ENCODE measurements at places on chromosomes 16 and 17. TPM values are rescaled to one million over a fixed set of nuclear protein-coding genes. Genes with fewer than 3 reads are reported as not detected.

Gene TBC1D3E
- total RNA-seq, result not detected

Gene GJD3
- total RNA-seq, result 0.41 TPM

Gene GLIS2
- 58.7 TPM for total RNA-seq

Gene TTYH2
- 1.6 TPM for total RNA-seq

Gene FA2H
- not detected for total RNA-seq

Gene SLC6A2
- total RNA-seq, result not detected

Gene PLD6
- 0.68 TPM for total RNA-seq

DNA sequence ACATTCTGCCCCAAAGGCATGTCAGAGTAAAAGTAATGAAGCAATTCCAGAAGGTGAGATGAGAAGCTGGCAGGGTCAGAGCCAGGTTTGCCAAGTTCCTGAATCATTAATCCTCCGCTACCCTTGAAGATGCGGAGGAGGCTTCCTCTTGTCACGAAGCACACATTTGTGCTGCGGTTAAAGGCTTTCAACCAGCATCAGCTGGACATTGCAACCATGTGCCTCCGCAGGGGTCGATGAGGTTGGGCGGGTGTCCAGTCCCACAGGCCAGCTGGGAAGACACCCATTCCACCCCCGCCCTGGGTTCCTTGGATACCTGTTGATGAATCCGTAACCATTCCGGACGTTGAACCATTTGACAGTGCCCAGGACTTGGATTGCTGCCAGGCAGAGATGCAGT lies 1.3 kb downstream of the YBX2 start:
- DNase-seq, result no peak

- no peak for DNase-seq
These were observed 9.4 kb upstream of the SOX9 start for GRCh38 chr17:72111336-72111923.

- peak; percentile 92 for DNase-seq
These were observed at the start of gene ZNF205 for GRCh38 chr16:3112058-3112880. Gene ZNF205 (plus strand): TSS chr16:3112586. CDS start chr16:3113431, 845 bp downstream.

- no peak for DNase-seq
These were observed 8.8 kb upstream of the NR1D1 start for GRCh38 chr17:40108970-40109824.

DNA sequence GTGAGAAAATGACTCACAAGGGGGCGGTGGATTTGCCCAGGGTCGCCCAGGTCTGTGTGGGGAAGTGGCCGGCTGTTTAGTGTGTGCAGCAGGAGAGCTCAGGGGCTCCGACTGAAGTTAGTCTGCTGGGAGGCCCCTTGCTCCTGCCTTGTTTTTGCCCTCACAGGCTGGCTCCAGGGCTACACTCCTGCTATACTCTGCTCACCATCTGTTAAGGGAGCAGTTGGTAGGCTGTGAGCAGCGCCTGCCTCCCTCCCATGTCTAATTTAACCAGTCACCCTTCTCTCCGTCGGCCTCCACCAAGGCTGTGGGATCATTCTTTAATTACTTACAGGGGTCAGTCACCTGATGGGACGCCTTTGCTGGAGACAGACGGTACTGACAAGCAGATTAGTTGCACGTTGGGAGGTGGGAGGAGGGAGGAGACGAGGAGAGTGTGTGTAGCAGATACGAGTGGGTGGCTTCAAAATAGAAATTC lies 35.5 kb downstream of the KSR1 start:
- no peak for DNase-seq

GRCh38 chr16:10862438-10862837 lies 14.6 kb upstream of the CIITA start:
- no peak for DNase-seq

DNA sequence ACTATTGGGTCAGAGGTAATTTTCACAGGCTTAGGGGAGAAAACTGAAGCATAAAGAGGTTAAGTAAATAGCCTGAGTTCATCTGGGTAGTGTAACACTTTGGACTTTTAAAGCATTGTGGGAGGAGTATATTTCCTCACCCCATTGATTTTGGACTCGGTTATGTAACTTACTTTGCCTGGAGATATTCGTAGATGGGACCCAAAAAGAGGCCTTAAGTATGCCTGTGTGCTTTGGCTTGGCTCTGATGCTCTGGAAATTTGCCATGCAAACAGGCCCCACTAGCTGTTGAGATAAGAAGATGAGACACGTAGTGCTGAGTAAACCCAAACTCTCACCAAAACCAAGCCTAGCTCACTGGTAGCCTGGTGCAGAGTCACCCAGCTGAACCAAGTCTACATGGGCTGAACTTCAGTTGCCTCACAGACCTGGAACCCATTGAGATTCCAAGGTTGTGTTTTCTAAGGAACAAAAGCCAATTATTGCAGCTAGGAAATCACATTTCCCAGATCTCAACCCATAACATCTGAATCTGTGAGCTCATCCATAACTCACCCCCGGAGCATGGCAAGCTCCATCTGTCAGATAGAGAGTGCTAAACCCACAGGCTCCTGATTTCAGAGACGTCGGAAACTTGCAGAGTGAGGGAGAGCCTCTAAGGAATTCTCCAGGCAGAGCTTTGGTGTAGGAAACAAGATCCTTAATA lies 536.0 kb upstream of the C16orf82 start:
- no peak for DNase-seq
